Mesenchymal stem cell (in vitro differentiated cells and primary cell): ENCODE measurements at places on chromosomes 7 and 10.
A peak's percentile ranks its signal among the peaks of the same experiment; 100 is the strongest.

GRCh38 chr7:38280707-38281106 is 7.3 kb upstream of the TARP start:
- DNase-seq = no peak

DNA sequence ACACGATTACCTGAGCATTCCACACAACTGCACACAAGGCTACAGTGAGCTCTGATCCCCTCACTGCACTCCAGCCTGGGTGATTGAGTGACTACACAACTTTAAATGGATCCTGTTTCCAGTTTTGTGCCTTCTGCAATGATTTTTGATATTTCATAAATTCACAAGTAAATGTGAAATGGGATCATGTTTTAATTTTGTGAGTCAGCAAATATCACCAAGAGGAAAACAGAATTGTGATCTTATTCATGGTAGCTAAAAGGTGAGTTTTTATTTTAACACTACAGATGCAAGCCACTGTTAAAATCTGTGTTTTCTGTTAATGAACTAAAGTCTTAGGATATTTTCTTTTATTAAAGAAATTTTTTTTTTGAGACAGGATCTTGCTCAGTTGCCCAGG is 11.4 kb downstream of the ICA1 start:
- DNase-seq = no peak

DNA sequence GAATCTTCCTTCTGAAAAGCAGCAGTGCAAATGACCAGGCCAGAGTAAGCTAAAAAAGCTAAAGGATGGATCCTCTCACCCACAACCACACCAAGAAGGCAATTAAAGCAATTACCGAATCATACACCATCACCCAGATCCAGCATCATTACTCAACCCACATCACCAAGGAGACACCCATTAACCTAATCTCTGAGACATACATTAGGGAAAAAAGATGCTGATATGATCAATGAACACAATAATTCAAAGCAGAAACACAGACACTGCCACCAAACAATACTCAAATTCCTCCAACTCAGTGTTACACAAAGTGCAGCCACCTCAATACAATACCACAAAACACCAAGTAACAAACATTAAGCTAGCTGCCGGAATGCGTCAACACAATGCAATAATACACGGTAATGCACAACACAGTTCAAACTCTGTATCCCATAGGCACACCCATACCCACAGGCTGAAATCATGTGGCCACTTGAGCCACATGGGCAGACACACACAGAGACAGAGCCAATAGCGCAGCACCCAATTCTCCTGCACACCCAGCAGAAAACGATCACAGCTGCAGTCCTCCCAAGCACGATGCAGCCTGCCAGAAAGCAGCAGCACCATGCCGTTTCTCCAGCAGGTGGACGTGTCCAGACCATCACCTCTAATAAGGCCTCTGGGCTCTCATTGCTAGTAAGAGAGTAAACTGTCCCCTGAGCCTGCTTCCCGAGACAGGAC is 21.5 kb downstream of the PAX2 start:
- no peak for DNase-seq

DNA sequence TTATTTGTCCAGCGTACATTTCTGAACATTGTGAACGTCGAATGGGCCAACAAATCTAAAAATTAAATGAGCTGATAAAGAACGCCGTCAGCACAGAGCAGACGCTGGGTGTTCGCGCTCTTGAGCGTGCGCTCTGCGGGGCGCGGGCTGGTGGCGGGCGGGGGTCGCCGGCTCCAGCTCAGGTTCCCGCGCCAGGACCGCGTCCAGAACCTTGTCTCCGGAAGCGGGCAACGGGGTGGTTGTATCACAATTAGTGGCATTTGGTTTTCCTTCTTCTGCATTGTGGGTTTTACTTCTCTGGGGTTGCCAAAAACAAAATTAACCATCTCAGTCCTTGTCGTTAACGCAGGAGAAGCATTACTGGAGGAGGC is 2.4 kb downstream of the CYP2E1 start:
- DNase-seq = no peak

GRCh38 chr10:29635711-29636144 is 957 bp upstream of the SVIL start:
- DNase-seq = peak; percentile 85

DNA sequence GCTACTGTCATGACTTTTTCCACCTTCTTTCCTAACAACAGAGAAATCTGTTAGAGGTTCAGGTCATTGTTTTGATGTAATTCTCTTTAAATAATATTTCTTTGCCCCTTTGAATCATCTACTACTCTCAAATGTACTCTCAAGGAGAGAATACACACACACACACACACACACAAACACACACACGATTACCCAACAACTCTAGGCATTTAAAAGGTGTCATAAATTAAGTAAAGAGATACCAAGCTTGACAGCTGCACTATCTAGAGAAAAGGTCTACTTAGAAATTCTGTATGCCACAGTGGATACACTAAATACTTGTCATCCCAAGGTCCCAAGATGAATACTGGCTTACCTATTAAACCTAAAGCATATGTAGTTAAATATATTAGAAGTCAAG is 4.8 kb downstream of the PANK1 start:
- no peak for DNase-seq

GRCh38 chr7:41858201-41858600 is 155.3 kb upstream of the INHBA start:
- DNase-seq = no peak

DNA sequence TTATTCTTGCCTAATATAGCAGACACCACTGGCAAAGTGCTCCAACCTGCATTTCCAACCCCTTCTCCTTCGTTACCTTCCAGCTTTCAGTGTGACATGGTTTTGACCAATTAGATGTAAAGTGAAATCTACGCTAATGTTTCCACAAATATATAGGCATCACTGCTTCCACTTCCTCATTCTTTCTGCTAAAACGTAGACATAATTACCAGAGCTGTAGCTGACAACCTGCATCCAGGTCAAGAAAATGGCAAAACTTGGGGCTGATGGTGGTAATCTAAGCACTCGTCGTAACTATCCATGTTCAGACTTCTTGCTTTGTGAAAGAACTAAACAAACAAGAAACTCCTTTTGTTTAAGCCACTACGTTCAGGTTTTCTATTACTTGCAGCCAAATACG is 41.8 kb upstream of the COL1A2 start:
- no peak for DNase-seq

DNA sequence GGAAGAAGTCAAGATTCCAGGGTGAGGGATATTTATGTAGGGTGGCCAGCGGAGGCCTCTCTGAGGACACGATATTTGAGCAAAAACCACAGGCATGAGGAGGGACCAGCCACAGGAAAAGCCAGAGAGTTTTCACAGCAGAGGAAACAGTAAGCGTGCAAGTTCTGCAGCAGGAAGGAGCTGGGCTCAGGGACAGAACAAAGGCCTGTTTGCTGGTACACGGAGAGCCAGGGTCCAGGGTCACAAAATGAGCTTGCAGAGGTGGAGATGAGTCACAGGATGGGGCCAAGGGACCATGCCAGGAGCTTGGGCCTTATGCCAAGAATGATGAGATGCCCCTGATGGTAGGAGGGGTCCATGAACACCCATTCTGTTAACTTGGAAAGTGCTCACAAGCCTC is 283.5 kb downstream of the PLXNA4 start:
- DNase-seq = peak; percentile 43

- DNase-seq = no peak
These were observed 110.0 kb upstream of the JCAD start for GRCh38 chr10:30169342-30169741.
